ENCODE measurements at places on chromosomes 1 and 21. TPM values are rescaled to one million over a fixed set of nuclear protein-coding genes. Genes with fewer than 3 reads are reported as not detected.

- H3K4me1 ChIP-seq, result no peaks in the 10 kb centered on the region
- no peak overlapping the region for H3K4me3 ChIP-seq
- no peak overlapping the region for H3K27ac ChIP-seq
- no peak for ATAC-seq
Observed at GRCh38 chr1:176517484-176517883, 54.5 kb downstream of the PAPPA2 start.

GRCh38 chr1:209086486-209087192 lies 496.9 kb upstream of the CAMK1G start:
- ATAC-seq, result no peak
- no peaks in the 10 kb centered on the region for H3K4me1 ChIP-seq
- no peak overlapping the region for H3K27ac ChIP-seq
- H3K27me3 ChIP-seq, result no peaks in the 10 kb centered on the region
- no peaks in the 10 kb centered on the region for H3K36me3 ChIP-seq

DNA sequence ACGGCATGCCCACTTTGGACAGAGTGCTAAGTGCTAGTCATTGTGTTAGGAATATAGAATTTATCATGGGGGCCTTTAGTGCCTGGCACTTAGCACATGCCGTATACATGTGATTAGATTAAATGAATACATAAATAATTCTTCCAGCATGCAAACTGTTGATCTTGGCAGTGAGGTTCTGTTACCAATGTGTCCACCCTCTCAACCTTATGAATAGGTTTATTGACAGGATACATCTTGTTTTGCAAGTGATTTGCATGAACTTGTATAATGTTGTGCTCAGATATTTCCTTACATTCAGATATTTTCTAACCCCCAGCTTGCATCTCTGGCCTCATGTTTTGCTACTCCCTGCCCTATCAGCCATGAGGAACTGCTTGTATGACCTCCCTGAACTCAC lies 60.3 kb upstream of the ZNF648 start:
- H3K4me1 ChIP-seq, result no peaks in the 10 kb centered on the region
- H3K27ac ChIP-seq, result no peak overlapping the region
- H3K4me3 ChIP-seq, result no peak overlapping the region
- no peak for ATAC-seq
- no peaks in the 10 kb centered on the region for H3K27me3 ChIP-seq

DNA sequence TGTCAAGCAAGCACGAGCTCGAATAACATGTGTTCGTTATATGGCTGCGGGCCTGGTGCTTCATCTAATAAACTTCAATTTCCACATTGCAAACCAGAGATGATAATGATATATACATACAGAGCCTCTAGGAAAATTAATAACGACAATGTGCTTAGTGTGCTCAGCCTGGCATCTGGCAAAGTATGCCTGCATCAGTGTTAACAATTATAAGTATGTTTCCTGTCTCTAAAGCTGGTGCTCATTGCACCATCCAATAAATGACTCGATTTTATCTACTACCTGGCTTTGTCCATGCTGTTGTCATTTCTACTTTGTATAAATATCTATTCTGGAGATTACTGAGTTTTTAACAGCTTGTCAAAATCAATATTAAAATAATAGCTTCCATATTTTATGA lies 1402.6 kb downstream of the MRPL39 start:
- H3K36me3 ChIP-seq, result no peaks in the 10 kb centered on the region
- no peak for ATAC-seq
- H3K27me3 ChIP-seq, result no peaks in the 10 kb centered on the region

DNA sequence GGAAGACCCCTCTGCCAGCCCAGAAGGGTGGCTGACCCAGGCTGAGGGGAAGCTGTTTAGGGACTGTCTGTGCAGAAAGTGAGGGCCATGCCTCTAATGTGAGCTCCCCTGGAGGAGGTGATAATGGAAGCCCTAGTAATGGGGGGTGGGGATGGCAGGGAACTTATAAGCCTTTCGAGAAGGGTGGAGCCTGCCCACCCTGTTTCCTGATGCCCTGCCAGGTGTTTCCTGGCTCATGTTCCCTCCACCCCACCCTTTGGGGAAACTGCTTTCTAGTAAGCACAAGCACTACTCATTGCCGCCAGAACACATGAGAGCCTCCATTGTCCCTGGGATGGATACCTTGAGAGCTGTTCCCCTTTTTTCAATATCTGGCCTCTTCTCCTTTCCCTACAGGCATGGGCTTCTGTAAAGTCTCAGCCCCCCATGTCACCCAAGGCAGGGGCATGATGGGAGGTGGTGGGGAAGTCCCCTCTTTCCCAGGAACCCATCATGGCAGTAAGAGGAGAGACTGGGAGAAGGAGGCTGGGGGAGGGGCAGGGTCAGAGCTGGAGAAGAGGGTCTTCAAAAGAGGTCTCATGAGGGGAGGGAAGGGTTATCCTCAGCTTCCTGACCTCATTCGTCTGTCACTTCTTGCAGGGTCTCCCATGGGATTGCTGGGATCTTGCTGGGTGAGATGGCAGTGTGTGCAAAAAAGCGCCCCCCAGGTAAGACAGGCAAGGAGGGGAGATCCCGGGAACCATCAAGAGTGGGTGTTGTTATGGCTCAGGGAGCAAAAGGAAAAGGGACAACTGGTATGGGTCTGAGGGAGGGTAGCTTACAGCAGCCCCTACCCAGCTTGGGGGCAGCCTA lies 2.4 kb downstream of the ATP8B2 start:
- no peaks in the 10 kb centered on the region for H3K36me3 ChIP-seq
- no peaks in the 10 kb centered on the region for H3K27me3 ChIP-seq
- peak overlapping the region; percentile 98 for H3K27ac ChIP-seq
- peaks cover 29% of the 10 kb centered on the region for H3K4me1 ChIP-seq
- ATAC-seq, result no peak

DNA sequence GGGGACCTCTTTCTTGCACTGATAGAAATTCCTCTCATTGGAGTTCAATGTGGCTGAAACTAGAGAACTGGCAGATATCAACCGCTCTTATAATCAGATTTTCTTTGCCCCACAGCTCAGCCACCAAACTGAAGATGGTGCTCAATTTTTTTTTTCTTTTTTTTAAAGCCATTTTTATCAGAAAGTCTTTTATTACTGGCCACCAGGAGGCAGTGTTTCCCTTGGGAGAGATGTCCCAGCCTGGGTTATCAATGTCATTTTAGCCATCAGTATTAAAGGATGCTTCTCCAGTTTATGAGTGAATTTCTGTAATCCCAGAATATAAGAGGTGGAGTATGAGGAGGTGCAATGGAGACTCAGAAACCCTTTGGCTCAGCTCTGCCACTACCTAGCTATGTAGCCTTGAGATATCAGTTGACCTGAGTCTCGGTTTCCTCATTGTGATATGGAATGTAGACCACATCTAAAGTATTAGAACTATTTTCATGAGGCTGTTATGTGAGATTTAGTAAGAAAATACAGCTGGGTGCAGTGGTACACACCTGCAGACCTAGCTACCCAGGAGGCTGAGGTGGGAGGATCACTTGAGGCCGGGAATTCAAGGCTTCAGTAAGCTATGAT lies 27.6 kb downstream of the CD244 start:
- no peak overlapping the region for H3K4me3 ChIP-seq
- peaks cover 7% of the 10 kb centered on the region for H3K4me1 ChIP-seq
- H3K27ac ChIP-seq, result no peak overlapping the region
- ATAC-seq, result no peak

- H3K27me3 ChIP-seq, result no peaks in the 10 kb centered on the region
- H3K27ac ChIP-seq, result no peak overlapping the region
- H3K4me3 ChIP-seq, result no peak overlapping the region
- no peak for ATAC-seq
- H3K36me3 ChIP-seq, result no peaks in the 10 kb centered on the region
Observed at GRCh38 chr1:67338642-67339041, 31.0 kb downstream of the IL12RB2 start.

- no peaks in the 10 kb centered on the region for H3K4me1 ChIP-seq
- no peaks in the 10 kb centered on the region for H3K27me3 ChIP-seq
- ATAC-seq, result no peak
- no peak overlapping the region for H3K27ac ChIP-seq
Observed at GRCh38 chr1:95778217-95778616, 544.2 kb downstream of the RWDD3 start.

- no peak within 1 kb of the TSS for H3K27ac ChIP-seq
- peaks cover 9% of the 10 kb centered on the region for H3K4me1 ChIP-seq
- H3K4me3 ChIP-seq, result peak within 1 kb of the TSS; percentile 25
- peaks cover 63% of the 10 kb centered on the region for H3K27me3 ChIP-seq
Observed at GRCh38 chr1:177164380-177165068, at the start of gene ASTN1. Gene ASTN1 (minus strand): TSS chr1:177164712. CDS start chr1:177164676, 36 bp downstream.

- H3K4me1 ChIP-seq, result no peaks in the 10 kb centered on the region
- ATAC-seq, result no peak
- no peaks in the 10 kb centered on the region for H3K36me3 ChIP-seq
- no peak overlapping the region for H3K27ac ChIP-seq
Observed at GRCh38 chr1:163531345-163531744, 209.6 kb downstream of the NUF2 start.

- peak overlapping the region; percentile 76 for H3K27ac ChIP-seq
- no peaks in the 10 kb centered on the region for H3K27me3 ChIP-seq
- H3K4me1 ChIP-seq, result peaks cover 15% of the 10 kb centered on the region
- no peak overlapping the region for H3K4me3 ChIP-seq
- ATAC-seq, result peak; percentile 35
Observed at GRCh38 chr1:110462964-110463363, 12.0 kb downstream of the PROK1 start.

The CTTNBP2NL gene
- 15.5 TPM for total RNA-seq

The PLPP3 gene
- total RNA-seq, result 127 TPM

The KCNE1 gene
- total RNA-seq, result 3.6 TPM

The PEAR1 gene
- 10.3 TPM for total RNA-seq

The LMX1A gene
- 0.31 TPM for total RNA-seq

The KRTAP11-1 gene
- not detected for total RNA-seq

The CRNN gene
- 2.2 TPM for total RNA-seq

The POLR3C gene
- total RNA-seq, result 37.7 TPM

The LHX4 gene
- not detected for total RNA-seq
